ENCODE measurements at places on chromosomes 1 and 21.

DNA sequence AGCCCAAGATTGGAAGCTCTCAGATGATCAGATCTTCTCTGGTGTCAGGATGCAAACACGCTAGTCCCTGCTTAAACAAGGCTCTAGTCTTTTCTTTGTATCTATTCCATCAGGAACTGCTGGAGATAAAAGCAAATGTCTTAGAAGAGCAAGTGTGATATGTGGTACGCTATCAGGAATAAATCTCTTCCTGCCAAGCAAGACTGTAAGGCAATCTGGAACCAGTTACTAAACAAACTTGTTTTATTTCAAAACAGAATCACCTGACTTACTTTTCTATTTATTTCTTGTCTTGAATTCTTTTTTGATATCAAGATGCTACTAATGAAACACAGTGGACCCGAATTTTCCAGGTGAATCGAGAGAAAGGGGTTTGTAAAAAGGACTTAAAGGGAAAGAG lies 139.9 kb upstream of the ZNF644 start:
- peak; percentile 47 for DNase-seq

DNA sequence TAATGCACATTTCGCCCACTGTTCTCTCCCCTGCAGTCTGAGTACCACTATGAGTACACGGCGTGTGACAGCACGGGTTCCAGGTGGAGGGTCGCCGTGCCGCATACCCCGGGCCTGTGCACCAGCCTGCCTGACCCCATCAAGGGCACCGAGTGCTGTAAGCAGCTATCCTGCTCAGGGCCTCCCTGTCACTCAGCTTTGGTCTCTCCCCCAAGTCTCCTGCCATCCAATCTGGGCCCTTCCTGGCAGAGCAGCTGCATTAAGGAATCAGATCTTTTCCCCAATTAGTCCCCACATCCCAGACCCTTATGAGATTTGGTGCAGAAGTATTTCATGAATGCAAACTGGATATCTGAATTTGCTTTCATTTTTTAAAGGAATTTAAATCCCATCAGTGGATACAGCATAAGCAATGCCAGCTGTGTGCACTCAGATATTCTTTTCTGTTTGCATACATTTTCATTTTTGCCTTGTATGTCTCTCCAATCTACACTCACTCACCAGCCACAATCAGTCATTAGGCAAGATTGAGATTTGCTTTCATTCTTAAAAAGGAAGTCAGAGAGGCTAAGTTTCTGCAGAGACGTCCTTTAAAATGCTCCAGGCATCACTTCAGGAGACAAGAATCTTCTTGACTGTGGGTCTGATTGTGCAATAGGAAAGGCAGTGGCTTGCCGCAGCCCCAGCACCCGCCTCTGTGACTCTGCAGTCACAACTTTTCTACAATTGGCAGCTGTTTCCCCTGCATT lies 48.1 kb downstream of the ELAPOR1 start:
- DNase-seq = peak; percentile 33

DNA sequence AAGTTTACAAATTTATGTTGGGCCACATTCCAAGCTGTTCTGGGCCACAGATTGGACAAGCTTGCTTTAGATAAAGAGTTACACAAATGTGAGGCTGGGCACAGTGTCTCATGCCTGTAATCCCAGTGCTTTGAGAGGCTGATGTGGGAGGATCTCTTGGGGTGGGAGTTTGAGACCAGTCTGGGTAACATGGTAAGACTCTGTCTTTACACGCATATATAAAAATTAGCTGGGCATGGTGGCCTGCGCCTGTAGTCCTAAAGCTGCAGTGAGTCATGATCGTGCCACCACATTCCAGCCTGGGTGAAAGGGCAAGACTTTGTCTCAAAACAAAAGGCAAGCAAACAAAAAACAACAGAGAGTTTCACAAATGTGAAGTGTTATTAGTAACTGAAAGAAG lies 5.9 kb upstream of the VCAM1 start:
- DNase-seq = no peak

GRCh38 chr1:8133657-8134430 lies 107.7 kb upstream of the ERRFI1 start:
- no peak for DNase-seq

GRCh38 chr1:47709019-47709871 lies 271.4 kb downstream of the FOXD2 start:
- peak; percentile 88 for DNase-seq
